ENCODE measurements at places on chromosomes 5 and 9.

- DNase-seq = no peak
These were observed 47.5 kb upstream of the LARP1 start for GRCh38 chr5:154707641-154708040.

DNA sequence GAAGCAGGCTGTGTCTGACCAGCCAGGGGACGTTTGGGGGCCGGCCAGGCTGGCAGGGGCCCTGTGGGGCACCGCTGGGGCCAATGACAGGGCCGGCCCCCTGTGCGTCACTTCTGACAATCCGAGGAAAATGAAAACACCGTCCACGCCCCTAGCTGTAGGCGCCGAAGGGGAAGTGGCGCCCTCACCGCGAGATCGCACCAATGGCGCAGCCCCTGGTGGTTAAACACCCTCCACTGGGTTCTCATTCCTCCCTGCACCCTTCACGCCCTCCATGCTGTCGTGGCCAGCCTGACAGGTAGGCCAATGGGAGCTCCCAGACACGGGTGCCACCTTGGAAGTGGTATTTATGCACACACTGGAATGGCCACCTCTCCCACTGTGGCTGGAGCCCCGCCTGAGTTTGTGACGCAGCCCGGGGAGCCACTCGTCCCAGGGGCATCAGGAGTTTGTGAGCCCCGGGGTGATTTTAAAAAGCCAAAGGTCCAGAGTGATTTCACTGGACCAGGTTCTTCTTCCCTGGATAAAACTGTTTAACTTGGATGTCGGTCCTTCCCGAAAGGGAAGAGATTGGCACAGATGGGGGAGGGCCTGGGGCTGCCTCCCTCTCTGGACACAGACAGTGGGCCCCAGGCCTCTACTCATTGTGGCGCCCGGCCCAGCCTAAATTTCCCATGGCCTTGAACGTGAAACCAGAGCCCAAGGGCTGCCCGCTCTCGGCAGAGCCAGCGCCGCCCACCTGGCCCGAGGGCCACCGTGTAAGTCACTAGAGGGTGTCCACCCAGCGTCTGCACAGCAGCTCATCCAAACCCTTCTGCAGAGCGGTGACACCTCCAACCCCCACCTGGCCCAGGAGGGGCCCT lies 49.7 kb downstream of the NKD2 start:
- DNase-seq = no peak

DNA sequence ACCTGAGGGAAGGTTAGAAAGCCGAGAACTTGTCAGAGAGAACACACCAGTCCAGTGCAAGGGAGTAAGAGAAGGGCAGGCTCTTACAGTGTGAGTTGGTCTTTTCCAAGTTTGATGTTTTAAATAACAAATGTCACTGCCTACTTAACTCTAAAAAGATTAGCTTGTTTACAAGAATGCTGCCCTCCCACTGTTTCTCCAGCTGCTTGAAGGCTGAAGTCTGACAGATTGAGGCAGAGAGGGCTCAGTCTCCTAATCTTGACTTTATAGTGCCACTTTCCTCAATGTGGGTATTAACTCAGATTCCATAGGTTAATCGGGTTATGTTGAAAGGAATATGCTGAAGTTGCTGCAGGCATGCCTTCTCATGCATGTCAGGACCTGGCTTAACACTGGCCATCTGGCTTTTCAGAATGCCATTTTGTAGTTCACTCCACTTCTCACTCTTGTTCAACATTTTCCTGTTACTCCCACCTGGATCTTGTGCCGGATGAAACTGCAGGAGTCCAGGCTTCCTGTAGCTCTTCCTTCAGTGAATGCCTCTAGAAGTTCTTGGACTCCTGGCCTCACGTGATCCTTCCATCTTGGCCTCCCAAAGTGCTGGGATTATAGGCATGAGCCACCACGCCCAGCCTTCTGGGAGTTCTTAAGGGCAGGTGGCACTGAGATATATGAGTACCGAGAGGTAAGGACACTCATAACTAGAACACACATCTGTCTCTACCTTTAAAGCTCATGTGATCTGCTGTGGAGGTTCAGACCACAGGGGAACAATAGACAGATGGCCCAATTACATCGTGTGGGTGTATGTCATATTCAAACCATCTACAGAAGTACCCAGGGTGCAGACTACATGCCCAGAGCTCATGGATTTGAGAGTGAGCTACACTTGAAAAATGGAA lies 249.7 kb downstream of the ARHGAP26 start:
- peak; percentile 54 for DNase-seq

DNA sequence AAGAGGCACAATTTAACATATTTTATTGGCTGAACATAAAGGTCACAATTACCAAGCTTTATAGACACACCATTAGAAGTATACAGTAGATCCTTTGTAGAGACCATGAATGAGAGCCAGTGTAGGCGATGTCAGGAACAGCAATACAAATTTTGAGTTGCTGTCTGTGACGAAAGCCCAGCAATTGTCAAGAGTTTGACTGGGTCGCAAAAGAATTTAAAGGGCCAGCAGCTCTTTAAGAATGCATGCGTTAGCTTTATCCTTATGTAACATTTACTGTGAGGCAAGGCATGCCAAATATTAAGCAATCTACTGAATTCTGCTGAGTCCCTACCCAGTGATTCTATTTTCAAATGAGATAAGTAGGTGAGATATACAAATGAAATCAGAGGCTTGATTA lies 236.9 kb downstream of the ARRDC3 start:
- DNase-seq = no peak

GRCh38 chr9:25939126-25939525 lies 260.9 kb upstream of the TUSC1 start:
- DNase-seq = no peak

DNA sequence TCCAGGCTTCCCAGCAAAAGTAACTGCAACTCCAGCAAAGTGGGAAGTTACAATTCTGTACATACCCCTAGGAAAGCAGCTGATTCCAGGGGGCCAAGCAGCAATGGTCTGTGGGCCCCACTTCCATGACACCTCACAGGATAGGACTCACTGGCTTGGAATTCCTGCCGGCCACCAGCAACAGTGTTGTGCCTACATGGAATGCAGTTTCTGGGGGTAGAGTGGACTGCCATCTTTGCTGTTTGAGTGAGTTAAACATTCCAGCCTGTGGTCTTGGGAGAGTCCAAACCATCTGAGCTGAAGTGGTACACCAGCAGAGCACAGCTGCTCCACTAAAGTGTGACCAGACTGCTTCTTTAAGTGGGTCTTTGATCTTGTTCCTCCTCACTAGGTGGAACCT lies 13.4 kb upstream of the FBN2 start:
- DNase-seq = no peak

GRCh38 chr9:122382901-122383850 lies 12.4 kb downstream of the PTGS1 start:
- DNase-seq = no peak

GRCh38 chr5:159198063-159199036 lies 11.0 kb downstream of the RNF145 start:
- no peak for DNase-seq

- DNase-seq = no peak
These were observed 102.2 kb upstream of the SPATA31D4 start for GRCh38 chr9:81825846-81826516.

- no peak for DNase-seq
These were observed 620.9 kb upstream of the PTPRD start for GRCh38 chr9:11233696-11234095.

GRCh38 chr9:209143-209758 lies 5.4 kb upstream of the DOCK8 start:
- no peak for DNase-seq

GRCh38 chr5:14374100-14374499 lies 207.5 kb upstream of the OTULINL start:
- no peak for DNase-seq

- DNase-seq = peak; percentile 25
These were observed 3.9 kb upstream of the GNAQ start for GRCh38 chr9:78035383-78035993.

DNA sequence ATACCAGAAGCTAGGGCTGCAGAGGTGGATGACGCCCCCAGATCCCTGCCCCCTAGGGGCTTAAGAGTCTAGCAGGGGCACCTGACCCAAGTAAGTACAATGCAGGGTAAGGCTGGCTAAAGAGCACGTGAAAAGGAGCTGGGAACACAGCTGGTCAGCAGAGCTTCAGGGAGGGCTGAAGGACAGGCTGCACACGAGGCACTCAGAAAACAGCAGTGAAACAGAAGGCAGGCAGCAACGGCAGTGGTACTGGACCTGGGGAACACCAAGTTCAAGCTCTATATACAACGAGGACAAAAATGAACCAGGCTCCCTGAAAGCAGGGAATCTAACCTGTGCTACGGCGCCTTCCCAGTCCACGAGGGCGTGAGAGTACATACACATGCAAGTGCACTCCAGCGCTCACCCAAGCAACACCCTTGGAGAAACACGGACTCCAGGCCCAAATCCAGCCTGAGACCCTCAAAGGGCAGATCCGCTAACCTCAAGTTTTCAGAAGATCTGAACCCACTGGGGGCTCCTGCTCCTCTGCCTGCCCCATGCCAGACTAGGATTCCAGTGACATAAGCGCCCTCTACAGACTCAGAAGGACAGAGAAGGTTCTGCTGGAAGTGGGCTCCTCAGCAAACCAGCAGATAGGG lies 57.4 kb downstream of the PSMB7 start:
- DNase-seq = no peak

- DNase-seq = no peak
These were observed 6.7 kb downstream of the KCNIP1 start for GRCh38 chr5:170510559-170510958.

GRCh38 chr9:84481636-84482218 lies 141.2 kb upstream of the SLC28A3 start:
- no peak for DNase-seq

DNA sequence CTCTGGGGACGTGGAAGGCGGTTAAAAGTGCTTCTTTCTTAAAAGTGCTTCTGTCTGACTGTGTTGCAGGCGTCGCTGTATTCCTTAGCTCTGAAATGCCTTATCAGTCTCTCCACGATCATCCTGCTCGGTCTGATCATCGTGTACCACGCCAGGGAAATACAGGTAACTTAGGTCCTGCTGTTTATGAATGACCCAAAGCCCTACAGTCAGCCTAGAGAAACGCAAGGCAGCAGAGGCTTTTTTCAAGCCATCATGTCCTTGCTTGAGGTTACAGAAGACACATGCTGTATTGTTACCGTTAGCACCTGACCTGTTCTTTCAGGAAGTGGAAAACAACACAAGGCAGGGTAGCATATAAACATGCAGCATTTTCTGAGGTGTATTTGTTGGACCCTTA lies 2.0 kb downstream of the KCNN2 start:
- no peak for DNase-seq

DNA sequence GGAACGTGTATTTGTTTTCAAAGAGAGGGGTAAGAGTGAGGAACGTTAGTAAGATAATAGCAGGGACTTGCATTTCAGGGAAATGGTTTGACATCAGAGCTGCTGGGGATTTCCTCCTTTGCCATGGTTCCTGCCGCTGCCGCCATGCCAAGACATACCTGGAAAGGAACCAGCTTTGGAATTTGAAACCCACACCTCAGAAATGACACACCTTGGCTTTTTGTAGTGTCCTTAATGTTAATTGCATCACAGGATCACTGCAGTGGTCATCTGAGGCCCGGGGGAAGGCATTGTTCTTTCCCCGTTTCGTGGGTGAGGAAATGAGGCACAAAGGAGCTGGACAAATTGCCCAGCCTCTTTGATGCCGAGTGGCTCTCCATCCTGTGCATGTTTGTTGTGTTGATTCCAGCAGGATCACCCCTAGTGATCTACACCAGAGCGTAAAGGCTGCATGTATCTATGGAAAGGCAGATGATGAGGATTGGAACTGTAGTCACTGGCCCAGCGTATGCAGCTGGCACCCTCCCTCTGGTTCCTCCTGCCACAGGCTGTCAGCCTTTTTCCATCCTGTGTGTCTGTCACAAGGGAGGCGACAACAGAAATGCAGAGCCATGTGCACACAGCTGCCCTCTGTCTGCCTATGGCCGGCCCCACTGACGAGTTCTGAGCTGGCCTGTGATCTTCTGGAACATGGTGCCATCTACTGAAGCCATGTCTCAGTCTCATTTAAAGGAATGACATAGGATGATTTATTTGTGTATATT lies 37.8 kb downstream of the SLC46A2 start:
- DNase-seq = no peak

Measured in SHP77 treated with DMSO at 0.1 percent for 48 hours (cell line).